ENCODE measurements at places on chromosomes 5 and 9. TPM values are rescaled to one million over a fixed set of nuclear protein-coding genes. Genes with fewer than 3 reads are reported as not detected.

Gene CARTPT
- total RNA-seq: not detected

Gene C1QTNF3
- 28.8 TPM for total RNA-seq

DNA sequence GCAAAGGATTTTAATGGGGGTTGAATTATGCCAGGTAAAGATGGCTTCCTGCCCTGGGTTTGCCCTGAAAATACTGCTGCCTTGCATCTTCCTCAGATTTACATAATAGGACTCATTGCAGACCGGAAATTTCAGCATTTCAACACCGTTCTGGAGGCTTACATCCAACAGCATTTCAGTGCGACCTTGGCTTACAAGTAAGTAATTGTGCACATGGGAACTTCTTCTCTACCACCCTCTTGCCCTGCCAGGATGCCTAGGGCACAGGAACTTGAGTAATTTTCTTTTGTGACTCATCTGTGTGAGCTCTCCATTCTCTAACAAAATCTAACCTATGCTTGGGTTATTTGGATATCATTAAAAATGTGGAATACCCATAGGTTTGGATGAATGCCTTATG, 80.2 kb downstream of the DOCK2 start:
- no peak overlapping the region for H3K4me3 ChIP-seq
- H3K4me1 ChIP-seq: no peaks in the 10 kb centered on the region
- peak; percentile 92 for DNase-seq
- peak overlapping the region; percentile 61 for H3K27ac ChIP-seq
- H3K27me3 ChIP-seq: no peaks in the 10 kb centered on the region
- H3K36me3 ChIP-seq: no peaks in the 10 kb centered on the region

Gene KIF12
- not detected for total RNA-seq

Gene GFPT2
- total RNA-seq: 27.2 TPM

DNA sequence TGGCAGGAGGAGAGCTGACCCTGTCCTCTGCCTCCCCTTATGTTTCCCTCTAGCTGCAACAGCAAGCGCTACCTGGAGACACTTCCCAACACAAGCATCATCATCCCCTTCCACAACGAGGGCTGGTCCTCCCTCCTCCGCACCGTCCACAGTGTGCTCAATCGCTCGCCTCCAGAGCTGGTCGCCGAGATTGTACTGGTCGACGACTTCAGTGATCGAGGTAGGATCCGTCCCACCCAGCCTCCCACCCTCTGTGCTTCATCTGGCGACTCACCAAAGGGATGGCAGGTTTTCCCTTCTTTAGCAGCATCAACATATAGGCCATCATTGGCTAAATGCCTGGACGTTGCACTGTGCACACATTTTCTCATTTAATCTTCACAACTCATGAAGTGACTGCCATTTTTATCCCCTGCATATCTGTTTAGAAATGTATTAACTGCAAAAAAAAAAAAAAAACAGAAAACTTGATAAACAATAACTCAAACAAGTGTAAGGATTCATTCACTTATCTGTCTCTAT, 116.2 kb upstream of the SAP30L start:
- no peak overlapping the region for H3K4me3 ChIP-seq
- no peak for DNase-seq
- H3K27ac ChIP-seq: no peak overlapping the region
- no peaks in the 10 kb centered on the region for H3K4me1 ChIP-seq
- no peaks in the 10 kb centered on the region for H3K36me3 ChIP-seq

GRCh38 chr9:72440992-72441847, 76.2 kb upstream of the ZFAND5 start:
- H3K4me1 ChIP-seq: no peaks in the 10 kb centered on the region
- no peaks in the 10 kb centered on the region for H3K36me3 ChIP-seq
- no peaks in the 10 kb centered on the region for H3K27me3 ChIP-seq
- H3K27ac ChIP-seq: no peak overlapping the region
- no peak for DNase-seq

DNA sequence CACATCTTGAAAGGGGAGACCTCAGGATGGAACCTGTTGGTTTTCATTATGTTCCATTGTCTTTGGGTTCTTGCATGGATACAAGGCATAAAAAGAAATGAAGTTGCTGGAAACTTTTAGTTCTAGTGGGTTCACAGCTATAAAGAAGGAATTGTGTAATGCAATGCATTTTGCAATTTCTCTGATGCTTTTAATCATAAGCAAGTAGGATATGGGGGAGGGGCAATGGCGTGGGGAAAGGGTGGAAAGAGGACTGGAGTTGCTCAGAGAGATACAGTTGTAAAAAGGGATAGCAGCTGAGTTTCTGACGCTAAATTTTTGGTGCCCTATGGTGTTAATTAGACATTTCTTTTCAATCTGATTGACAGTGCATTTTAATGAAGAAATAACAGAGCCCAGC, 88.6 kb upstream of the FANCC start:
- H3K27ac ChIP-seq: no peak overlapping the region
- no peaks in the 10 kb centered on the region for H3K27me3 ChIP-seq
- no peaks in the 10 kb centered on the region for H3K4me1 ChIP-seq

Gene LRRC70
- total RNA-seq: 9.5 TPM

Gene TMEM232
- total RNA-seq: 2.0 TPM

Gene PALM2AKAP2
- 6.4 TPM for total RNA-seq

Gene SHISAL2B
- not detected for total RNA-seq

Gene NOXA1
- total RNA-seq: 2.9 TPM

DNA sequence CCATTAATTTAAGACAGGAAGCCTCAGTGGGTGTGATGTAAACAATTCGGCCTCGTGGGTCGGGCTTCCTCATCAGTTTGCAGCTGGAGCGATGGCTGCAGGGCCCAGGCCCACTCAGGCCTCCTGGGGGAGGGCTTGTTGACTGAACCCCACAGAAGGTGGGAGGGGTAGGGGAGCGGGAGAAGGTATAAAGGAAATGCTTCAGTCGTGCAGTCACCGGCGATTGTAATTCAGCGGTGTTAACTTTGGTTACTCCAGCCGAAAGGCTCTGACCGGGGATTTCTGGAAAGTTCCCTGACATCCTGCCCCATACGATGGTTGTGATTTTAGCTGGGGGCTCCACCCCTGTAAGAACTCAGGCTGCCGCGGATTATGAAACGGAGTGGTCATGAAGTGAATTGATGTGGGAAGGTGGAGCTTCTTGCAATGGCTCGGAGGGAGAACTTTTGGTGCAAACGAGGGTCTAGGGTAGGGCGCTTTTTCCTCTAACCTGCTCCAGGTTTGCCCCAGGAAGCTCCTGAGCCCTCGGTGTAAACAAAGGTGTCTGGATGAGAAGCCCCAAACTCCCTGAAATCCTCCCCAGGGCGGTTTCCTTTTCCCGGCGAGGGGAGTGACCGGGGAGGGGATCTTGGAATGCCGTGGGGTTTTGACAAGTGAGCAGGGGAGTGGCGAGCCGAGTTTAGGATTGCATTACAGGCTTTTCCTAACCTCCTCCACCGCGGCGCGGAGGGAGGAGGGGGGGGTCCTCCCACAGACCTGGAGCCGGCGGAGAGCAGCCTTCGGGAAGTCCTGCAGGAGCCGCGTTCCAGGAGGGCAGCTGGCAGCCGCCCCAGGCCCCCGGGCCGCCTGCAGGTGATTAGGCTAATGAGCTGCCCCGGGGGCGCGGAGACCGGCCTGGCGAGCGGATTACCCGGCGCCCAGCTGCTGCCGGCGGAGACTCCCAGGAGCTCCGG, 215.5 kb downstream of the PDZD2 start:
- H3K4me1 ChIP-seq: no peaks in the 10 kb centered on the region
- H3K4me3 ChIP-seq: peak overlapping the region; percentile 72

DNA sequence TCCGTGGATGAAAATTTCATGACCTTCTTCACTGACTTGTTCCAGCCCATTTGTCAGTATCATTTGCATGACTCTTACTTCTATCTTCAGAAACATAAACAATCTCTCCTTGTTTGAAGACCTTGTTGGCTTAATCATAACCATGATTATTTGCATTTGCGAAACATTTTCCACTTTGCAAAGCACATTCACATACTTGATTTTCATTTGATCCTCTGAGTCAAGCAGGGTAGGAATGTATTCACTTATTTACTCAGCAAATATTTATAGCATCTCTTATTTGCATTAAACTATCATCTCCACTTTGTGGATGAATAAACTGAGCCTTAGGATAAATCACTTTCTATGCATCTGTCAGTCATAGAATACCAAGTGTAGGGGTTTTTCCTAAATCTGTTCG, 343.0 kb upstream of the SGCD start:
- no peaks in the 10 kb centered on the region for H3K27me3 ChIP-seq
- H3K4me1 ChIP-seq: no peaks in the 10 kb centered on the region
- H3K27ac ChIP-seq: no peak overlapping the region
- H3K36me3 ChIP-seq: no peaks in the 10 kb centered on the region

GRCh38 chr5:7321724-7322123, 74.2 kb upstream of the ADCY2 start:
- H3K27me3 ChIP-seq: no peaks in the 10 kb centered on the region
- no peaks in the 10 kb centered on the region for H3K36me3 ChIP-seq
- DNase-seq: no peak

GRCh38 chr5:56152437-56152836, 80.7 kb downstream of the ANKRD55 start:
- H3K27ac ChIP-seq: no peak overlapping the region
- H3K36me3 ChIP-seq: no peaks in the 10 kb centered on the region
- no peak overlapping the region for H3K4me3 ChIP-seq
- DNase-seq: no peak

DNA sequence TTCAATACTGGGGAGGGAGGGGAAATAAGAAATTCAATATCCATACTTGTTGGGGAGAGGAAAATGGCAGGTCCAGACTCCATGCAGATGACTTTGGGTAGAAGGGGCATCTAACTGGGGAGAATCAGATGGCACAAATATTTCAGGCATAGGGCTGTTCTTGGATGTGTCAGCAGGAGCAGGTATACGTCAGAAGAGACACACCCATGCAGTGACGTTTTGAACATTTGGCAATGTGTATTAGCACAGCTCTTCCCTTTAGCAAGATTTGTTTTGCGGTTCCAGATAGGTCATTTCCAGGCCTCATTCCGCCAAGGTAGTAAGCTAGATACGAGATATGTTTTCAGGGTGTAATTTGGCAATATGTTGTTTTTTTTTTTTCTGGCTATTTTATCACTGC, 187.2 kb upstream of the CDH10 start:
- no peaks in the 10 kb centered on the region for H3K27me3 ChIP-seq
- DNase-seq: no peak

Gene TMEM171
- not detected for total RNA-seq

DNA sequence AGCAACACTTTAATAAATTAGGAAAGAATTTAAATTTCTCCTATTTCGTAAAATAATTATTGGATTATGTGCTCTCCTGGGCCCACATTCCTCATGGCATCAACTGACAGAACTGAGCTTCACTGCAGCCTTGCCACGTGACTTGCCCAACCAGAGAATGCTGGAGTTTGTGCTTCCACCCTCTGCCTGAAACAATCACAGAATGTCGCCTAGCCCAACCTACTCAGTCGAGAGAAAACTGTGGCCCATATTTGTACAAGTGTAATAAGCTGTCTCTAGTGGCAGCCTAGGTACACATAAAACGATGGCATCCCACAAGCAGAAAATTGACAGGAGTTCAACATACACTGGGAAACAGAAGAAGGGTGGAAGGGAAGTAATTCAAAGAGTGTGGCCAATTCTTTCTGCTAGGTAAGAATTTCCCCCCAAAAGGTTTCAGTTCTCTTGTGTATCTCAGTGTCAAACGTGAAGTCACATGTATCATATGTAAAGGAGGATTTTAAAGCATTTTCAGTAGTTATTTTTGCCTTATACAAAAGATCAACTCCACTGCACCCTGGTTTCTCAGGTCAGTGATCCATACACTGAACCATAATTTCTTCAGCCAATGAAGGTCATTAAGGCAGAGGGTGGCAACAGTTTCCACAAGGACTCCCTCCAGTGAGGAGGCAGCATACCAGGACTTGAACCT, 41.7 kb downstream of the ZNF608 start:
- DNase-seq: no peak
- no peak overlapping the region for H3K4me3 ChIP-seq
- H3K27ac ChIP-seq: no peak overlapping the region
- no peaks in the 10 kb centered on the region for H3K4me1 ChIP-seq
- no peaks in the 10 kb centered on the region for H3K36me3 ChIP-seq
- H3K27me3 ChIP-seq: no peaks in the 10 kb centered on the region

GRCh38 chr9:118595719-118596305, 773.4 kb downstream of the BRINP1 start:
- DNase-seq: peak; percentile 28
- H3K36me3 ChIP-seq: no peaks in the 10 kb centered on the region
- H3K27ac ChIP-seq: no peak overlapping the region
- no peak overlapping the region for H3K4me3 ChIP-seq
- H3K27me3 ChIP-seq: no peaks in the 10 kb centered on the region
- H3K4me1 ChIP-seq: no peaks in the 10 kb centered on the region

- peak overlapping the region; percentile 33 for H3K27ac ChIP-seq
- no peaks in the 10 kb centered on the region for H3K36me3 ChIP-seq
- no peaks in the 10 kb centered on the region for H3K4me1 ChIP-seq
These were observed 379 bp upstream of the TICAM2 start for GRCh38 chr5:115602591-115603125.

Gene CCDC171
- 5.6 TPM for total RNA-seq

GRCh38 chr5:9094582-9094981, 451.3 kb downstream of the SEMA5A start:
- H3K27me3 ChIP-seq: no peaks in the 10 kb centered on the region
- DNase-seq: no peak
- no peak overlapping the region for H3K27ac ChIP-seq
- no peaks in the 10 kb centered on the region for H3K36me3 ChIP-seq

DNA sequence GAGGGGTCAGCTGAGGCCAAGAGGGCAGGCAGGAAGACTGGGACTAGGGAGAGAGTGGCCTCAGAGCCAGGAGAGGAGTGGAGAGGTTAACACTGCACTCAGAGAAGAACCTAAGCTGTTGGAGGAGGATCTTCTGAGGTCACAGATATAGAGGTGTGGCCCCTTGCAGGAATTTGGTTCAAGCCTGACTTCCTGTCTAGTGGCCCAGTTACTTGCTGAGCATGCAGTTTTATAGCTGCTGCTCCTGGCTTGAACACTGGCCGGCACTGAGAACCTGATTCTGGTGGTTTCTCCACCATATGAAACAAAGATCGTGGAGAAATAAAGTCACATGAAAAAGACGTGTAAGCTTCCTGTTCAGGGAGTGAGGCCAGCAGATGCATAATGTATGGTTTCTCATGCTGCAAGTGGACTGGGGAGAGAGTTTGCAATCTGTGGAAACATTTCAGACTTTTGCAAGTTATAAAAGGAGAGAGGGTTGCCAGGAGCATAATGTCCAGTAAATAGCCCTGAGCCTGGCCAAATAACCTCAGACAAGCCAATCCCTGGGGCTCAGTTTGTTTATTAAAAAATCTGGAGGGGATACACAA, 82.6 kb downstream of the GALNT10 start:
- no peak for DNase-seq
- no peaks in the 10 kb centered on the region for H3K4me1 ChIP-seq
- H3K4me3 ChIP-seq: no peak overlapping the region
- H3K36me3 ChIP-seq: no peaks in the 10 kb centered on the region

DNA sequence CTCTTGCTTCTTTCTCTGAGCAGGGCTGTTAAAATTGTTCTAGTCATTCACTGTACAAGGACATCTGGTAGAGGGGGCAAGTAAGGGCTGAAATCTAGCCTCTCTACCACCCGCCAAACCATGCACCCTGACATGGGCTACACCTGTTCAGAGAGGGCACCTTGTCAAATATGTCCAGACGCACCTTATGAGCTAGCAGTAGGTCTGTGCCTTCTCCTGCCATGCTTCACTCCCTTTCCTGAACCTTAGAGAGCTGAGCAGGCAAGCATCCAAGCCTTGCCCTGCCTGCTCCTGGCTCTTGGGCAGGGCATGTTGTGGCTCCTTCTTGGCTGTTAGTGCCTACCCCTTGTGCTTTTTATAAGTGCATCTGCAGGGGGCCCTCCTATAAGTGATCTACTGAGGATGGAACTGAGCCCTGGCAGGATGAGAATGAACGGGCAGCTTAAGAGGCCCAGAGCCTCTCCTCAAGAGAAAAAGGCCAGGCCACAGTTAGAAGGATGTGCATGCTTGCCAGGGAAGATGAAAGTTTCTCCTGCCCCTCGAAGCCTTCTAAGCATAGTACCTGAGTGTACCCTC, 3.8 kb upstream of the NEUROG1 start:
- DNase-seq: no peak
- H3K36me3 ChIP-seq: no peaks in the 10 kb centered on the region
- H3K4me3 ChIP-seq: no peak overlapping the region
- no peaks in the 10 kb centered on the region for H3K4me1 ChIP-seq
- H3K27ac ChIP-seq: no peak overlapping the region
